ENCODE measurements at places on chromosomes 7 and 10.

GRCh38 chr10:110368002-110368401 is 63.3 kb upstream of the SMNDC1 start:
- DNase-seq, result no peak

GRCh38 chr7:75738604-75738974 is at the start of gene HIP1:
Gene HIP1, minus strand, starts transcription at chr7:75738941. Its CDS starts 21 bp downstream, at chr7:75738920.
- DNase-seq, result no peak

GRCh38 chr10:69766161-69766910 is 35.4 kb upstream of the COL13A1 start:
- DNase-seq, result no peak

DNA sequence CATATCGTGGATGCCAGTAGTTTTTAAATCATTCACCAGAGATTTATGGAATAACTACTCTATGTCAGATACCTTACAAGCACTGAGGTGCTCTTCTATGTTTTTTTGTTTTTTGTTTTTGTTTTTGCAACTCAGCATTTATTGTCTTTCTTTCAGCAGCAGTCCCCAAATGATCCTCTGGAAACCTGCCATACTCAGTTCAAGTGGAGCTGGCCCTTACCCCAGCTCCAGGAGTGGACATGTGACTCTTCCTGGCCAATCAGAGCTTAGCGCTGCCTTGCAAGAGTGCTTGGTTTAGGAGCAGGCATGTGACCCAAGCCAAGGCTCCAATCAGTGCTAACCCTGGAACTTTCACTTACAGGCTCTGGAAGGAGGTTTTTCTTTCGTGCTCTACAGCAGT is 356.6 kb upstream of the ZMIZ1 start:
- DNase-seq, result no peak

DNA sequence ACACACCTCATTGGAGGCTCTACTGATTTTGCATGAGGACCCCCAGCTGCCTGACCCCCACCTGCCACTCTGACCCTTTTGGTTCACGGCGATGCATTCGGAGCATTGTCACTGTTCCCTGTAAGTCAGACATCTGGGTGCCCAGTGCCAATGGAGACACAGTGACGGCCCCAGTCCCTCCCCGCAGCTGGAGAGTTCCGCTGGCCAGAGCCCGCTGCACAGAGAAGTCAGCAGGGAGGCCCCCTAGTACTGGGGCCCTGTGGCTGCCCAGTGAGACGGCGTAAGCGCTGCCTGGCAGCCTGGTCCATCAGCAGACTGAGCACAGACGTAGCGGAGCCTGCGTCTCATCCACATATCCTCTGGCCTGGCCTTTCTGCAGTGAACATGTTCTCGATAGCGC is 77.5 kb downstream of the NKX6-2 start:
- no peak for DNase-seq

- no peak for DNase-seq
Observed at GRCh38 chr7:25596443-25596842, 368.2 kb upstream of the NPVF start.

GRCh38 chr10:128803790-128804189 is 663.3 kb upstream of the MGMT start:
- no peak for DNase-seq

- DNase-seq, result no peak
Observed at GRCh38 chr7:25759286-25759685, 392.7 kb upstream of the NFE2L3 start.

DNA sequence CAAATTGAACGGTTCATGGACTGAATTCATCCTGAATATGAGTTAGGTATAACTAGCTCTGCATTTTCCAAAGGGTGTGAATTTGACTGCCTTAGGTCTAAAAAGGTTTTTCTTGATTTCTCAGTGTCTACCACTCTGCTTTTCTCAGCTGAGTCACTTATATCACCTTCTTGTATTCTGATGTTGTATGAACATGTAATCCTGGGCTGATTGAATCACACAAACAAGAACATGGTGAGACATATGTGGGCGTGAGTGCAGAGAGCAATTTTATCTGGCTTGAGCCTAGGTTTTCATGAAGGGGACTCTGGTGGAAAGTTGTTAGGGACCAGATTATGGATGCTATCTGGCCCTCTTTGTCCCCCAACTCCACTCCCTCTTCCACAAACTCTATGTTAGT is 239.8 kb downstream of the SUGCT start:
- DNase-seq, result no peak

DNA sequence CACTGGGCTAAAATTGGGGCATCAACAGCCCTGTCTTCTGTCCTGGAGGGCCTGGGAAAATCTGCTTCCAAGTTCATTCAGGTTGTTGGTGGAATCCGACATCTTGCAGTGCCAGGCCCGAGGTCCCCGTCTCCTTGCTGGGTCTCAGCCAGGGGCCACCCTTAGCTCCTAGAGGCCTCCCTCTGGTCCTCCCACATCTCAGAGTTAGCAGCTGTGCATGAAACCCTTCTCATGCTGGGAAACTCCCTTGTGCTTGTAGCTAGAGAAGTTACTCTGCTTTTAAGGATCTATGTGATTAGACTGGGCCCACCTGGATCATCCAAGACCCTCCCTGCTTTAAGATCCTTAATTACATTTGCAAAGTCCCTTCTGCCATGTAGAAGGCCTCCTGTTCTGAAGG is 15.3 kb downstream of the HIP1 start:
- no peak for DNase-seq

DNA sequence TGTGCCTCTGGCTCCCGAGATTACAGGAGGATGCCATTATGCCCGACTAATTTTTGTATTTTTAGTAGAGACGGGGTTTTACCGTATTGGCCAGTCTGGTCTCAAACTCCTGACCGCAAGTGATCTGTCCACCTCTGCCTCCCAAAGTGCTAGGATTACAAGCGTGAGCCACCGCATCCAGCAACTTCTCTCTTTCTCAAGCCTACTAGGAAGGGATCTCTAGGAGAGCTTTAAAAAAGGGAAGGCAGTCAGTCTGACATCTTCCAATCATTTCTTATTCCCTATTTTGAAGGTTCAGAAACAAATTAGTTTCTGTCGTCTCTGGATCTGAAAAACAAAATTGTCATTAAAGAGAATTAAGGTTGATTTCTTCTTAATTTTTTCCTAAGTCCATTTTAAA is 2.5 kb upstream of the TMEM26 start:
- DNase-seq, result no peak

DNA sequence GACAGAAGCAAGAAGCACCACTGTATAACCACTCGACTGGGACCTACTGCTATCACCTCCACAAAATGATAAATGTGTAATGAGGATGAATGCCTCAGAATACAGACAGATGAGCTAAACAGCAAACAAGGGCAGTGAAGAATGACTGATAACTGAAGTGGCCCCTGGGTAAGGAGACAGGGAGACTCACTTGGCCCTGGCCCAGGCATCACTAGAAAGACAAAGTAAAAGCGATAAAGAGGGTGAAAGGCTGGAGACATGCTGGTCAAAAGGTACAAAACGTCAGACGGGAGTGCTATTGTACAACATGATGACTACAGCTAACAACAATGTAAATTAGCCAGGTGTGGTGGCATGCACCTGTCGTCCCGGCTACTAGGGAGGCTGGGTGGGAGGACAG is 27.8 kb upstream of the APBB1IP start:
- DNase-seq, result no peak

DNA sequence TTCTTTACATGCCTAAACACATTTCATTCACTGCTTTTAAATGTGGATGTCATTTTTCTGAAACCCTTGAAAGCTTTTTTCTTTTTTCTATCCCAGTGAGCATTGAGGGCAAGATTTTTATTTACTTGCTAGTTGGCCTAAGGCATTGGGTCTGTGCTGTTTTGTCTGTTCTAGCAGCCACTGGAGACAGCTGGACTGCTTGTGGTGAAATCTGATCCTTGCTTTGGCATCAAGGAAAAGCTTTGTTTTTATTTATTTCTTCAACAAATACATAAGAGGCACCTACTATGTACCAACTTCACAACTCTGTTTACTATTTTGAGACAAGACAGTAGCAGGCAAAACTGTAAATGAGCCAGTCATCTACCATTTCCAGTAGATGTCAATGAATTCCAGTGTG is 28.4 kb upstream of the PDLIM1 start:
- no peak for DNase-seq

GRCh38 chr10:12414278-12414989 is 65.1 kb downstream of the CAMK1D start:
- no peak for DNase-seq

- DNase-seq, result no peak
Observed at GRCh38 chr10:92880917-92881316, 32.6 kb downstream of the EXOC6 start.

DNA sequence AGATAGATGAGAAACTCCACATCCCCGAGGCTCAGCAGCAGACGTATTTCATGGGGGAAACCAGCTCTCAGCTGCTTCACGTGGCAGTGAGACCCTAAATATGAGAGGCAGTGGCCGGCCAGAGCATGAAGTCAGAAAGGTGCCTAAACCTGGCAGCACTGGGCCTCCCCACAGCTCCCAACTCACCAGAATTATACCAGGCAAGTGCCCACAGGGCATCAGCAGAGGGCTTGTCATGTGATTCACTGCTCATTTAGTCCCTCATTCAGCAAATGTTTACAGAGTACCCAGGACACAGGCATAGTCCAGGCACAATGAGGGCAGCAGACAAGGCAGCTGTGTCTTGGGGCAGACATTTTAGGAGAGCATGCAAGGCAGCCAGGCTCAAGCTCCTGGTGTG is 212.6 kb downstream of the PTPRN2 start:
- DNase-seq, result no peak
